H7 (cell line): ENCODE measurements at places on chromosomes 2 and 18.

- no peak for DNase-seq
These were observed 82.2 kb downstream of the EPAS1 start for GRCh38 chr2:46379213-46380037.

DNA sequence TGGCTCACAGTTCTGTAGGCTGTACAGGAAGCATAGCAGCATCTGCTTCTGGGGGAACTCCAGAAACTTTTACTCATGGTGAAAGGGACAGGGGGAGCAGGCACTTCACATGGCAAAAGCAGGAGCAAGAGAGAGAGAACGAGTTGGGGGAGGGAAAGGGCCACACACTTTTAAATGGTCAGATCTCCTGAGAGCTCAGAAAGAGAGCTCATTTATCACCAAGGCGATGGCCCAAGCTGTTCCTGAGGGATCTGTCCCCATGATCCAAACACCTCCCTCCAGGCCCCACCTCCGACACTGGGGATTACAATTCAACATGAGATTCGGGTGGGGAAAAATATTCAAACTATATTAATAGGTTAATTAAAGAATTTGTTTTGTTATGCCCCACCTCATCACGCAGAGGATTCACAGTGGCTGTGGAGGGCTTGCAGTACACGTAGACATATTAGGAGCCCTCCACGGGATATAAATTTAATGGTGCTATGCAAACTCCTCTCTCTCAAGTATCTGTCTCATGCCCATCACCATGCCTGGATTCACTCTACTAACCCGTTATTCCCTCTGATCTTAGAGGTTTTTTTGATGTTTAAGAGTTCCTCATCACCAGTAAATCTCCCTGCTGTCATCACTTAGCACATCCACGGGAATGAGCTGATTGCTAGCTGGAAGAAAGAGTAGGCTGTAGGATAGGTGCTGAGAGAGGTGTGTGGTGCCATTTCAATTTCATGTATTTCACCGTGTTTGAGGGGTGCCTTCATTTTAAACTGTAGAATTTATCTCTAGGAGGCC, 84.5 kb upstream of the ARHGAP28 start:
- no peak for DNase-seq

GRCh38 chr2:11984316-11985158, 238.1 kb downstream of the LPIN1 start:
- DNase-seq: peak; percentile 25

GRCh38 chr2:138359532-138359931, 142.0 kb upstream of the SPOPL start:
- no peak for DNase-seq

GRCh38 chr2:69464575-69464974, 27.3 kb upstream of the NFU1 start:
- DNase-seq: no peak

- DNase-seq: no peak
These were observed 104.0 kb downstream of the CYRIA start for GRCh38 chr2:16561676-16562075.

- DNase-seq: no peak
These were observed 154.3 kb upstream of the LTBP1 start for GRCh38 chr2:32792416-32792815.
